ENCODE measurements at places on chromosomes 1 and 21.

DNA sequence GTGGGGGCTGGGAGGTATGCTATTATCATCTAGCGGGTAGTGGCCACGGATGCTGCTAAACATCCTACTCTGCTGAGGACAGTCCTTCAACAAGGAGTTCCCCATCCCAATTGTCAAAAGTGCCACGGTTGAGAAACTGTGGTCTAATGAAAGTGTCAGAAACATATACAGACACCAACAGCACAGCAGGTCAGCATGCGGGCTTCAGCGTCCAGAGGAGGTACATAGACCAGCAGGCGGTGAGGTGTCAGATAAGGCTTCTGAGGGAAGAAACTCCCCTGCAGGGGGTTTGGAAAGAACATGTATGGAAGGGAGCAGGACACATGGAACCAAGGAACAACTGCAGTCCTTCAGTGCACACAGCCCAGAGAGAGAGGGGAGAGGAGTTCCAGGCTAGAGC lies 4.8 kb upstream of the TTC4 start:
- DNase-seq = no peak

DNA sequence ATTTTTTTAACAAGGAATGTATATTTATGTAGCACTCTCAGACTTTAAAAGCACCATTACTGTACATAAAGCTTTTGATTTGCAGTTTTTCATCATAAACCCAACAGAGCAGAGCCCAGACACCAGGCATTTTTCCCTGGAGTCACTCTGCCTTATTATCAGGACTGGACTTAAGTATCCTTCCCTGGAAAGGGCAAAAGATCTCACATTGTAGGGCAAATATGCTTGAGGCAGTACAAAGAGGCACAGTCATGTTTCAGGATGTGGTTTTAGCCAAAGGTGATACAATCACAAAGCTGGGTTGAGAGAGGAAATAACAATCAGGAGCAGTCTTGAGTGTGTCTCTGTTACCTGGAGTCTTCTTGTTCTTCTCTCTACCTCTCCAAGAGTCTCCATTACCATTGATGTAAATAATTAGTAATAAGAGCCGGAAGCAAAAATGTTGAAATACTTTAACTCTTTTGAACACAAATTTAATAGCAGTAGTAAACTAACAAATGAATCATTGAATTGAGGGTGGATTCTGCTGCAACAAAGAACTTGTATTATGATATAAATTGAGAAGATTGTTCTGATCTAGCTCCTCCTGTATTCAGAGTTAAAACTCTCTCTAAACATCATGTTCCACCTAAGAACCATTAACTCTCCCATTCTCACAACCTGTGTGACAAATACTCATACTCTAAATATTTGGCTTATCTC lies 160.5 kb downstream of the LTN1 start:
- DNase-seq = peak; percentile 31

DNA sequence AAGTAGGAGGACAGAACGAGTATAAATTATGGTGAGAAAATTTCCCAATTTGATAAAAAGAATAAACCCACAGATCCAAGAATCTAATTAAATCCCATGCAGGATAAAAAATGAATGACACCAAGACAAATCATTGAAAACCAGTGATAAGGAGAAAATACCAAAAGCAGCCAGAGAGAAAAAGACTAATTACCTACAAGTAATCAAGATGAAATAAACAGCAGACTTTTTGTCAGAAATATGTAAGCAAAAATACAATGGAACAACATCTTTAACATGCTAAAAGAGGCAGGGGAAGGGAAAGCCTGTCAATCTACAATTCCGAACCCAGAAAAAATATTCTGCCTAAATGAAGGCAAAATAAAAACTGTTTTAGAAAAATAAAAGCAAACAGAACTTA lies 20.7 kb upstream of the CCN1 start:
- no peak for DNase-seq

DNA sequence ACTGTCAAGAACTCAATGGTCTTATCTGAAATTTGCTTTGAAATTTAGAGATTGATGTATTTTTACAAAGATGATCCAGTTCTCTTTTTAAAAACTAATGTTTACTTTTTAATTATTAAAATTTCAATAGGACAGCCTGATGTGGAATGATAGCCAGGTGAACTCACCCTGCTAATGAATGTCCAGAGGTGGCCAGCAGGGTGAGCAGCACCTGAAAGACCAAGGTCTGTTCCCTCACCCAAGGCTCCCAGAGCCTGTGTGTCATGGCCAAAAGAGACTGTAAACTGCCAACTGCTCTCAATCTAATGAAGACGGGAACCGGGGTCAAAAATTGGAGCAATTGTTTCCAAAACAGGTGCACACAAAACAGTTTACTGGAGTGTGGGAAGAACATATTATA lies 340.4 kb downstream of the DISC1 start:
- no peak for DNase-seq

- DNase-seq = no peak
Measured at GRCh38 chr1:3679098-3679555, 26.8 kb downstream of the TP73 start.

- DNase-seq = no peak
Measured at GRCh38 chr1:11053758-11054137, 6.1 kb downstream of the SRM start.

GRCh38 chr1:31183927-31184554 lies 55.6 kb downstream of the NKAIN1 start:
- DNase-seq = peak; percentile 62

- DNase-seq = no peak
Measured at GRCh38 chr1:45643321-45643720, 19.5 kb upstream of the CCDC17 start.

All from activated CD8-positive, alpha-beta T cell treated with anti-CD3 and anti-CD28 coated beads for 36 hours (primary cell).